ENCODE measurements at places on chromosomes 16 and 17.

DNA sequence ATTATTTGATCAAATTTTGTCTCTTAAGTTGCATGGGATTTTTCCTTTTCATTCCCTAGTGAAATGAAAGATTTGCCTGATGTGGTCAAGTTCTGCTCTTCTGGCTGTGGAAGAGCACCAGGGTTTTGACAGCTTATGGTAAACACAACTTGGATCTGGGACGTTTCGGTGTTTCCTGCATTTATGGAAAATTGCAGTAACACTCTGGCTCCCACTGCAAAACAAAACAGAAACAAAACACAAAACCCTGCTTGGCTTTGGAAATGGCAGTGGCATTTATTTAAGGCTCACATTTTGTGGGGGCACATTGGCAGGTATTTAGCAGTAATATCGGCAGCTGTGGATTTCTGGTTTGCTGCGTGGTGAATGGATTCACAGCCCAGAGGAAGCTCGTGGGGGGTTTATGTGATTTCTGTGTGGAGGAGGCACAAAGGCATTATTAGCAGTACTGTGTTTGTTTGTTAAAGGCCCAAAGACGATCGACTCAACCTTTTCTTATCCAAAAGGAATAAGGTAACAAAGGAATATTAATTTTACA lies 377.8 kb downstream of the SNX29 start:
- no peak for DNase-seq

DNA sequence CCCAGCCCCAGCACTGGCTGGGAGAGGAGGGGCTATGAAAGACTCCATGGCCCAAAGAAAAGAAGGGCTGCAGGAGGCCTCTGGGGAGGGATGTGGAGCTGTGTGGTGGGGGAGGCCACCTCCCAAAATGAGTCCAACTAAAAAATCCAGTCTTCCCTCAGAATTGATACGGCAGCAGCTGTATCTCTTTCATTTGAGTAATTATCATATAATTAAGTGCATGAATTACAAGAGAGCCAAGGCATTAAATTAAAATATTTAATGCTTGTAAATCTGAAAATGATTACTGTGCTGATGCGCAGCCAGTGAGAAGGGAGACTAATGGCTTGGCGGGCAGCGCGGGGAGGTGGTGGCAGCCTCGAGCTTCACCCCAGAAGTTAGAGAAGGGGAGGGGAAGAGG lies 192.8 kb downstream of the C16orf78 start:
- no peak for DNase-seq

DNA sequence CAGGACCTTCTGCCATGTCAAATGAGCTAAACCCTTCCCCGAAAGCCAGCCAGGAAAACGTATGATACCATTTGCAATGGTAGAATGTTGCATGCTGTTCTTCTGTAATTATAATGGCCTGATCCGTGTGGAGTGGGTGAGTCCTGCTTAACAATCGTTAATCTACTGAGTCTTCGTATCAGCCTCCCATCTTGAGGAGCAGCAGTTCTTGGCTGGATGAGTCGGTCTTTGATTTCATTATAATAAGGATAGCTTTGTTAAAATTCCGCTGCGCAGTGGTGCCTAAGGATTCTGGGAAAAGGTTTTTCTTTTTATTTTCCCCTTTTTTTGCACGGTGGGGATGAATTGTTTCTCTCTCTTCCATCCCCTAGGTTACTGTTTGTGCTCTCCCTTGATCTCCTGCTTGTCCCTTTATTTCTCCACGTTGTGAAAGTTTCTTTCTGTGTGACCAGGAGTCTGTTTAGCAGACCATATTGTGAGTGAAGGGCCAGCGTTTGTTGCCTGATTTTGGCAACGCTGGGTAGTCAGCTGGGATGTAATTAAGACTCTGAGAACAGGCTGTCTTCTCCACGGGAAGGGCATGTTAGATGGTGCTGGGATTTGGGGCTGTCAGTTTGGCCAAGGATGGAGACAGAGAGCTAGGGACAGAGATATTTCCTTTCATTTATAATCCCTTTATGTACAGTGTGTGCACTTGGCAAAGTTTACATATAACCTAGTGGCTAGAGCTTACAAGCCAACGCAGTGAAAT lies 263.0 kb downstream of the FTO start:
- no peak for DNase-seq

DNA sequence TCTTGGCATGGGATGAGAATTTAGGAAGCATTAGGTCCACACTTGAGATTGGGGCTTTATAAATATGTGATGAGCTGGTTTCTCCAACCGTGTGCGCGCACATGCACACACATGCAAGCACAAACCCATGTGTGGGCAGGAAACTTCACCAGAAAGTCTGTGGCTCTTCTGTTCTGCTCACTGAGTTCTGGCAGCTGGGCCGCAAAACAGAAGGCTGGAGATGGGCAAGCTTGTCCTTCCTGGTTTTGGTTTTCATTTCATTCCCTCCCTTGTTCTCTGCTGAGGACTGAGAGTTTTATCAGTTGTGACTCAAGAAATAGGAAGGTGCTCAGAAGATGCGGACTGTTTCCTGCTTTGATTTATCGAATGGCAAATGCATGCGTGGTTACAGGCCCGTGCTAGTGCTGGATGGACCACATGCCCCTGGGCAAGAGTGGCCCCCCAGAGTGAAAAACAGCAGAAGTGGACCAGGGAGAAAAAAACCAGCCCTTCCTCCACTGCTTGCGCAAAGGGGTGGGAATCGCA lies 14.1 kb downstream of the MAP3K14 start:
- DNase-seq: no peak

DNA sequence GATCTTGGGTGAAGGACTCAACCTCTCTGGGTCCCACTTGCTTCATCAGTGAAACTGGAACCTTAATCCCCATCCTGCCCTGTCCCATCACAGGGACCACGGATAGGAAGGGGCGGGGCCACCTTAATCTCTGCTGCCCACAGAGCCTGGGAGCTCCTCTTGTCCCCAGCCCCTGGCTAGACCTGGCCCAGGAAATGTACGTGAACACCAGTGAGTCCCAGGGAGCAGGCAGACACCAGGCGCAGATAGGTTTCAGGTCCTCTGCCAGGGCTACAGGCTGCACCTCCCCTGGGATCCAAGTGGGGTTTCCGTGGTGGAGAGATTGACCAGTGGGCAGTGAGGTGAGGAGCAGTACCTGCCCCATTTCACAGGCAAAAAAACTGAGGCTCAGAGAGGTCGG lies 21.0 kb downstream of the RAB11FIP4 start:
- no peak for DNase-seq

DNA sequence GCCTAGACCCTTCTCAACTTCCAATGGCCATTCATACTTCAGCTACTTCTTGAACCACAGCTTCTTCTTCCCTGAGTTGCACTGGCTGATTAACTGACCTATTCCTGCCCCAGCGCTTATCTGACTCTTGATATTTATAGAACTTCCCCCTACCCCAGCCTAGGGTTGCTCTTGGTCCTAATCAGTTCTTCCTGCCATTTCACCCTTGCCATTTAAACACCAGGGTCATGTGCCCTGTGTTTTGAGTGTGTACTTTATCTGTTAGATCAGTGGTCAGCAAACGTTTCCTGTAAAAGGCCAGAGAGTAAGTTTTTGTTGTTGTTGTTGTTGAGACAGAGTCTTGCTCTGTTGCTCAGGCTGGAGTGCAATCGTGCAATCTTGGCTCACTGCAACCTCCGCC lies 82.4 kb upstream of the COX10 start:
- DNase-seq: no peak

GRCh38 chr16:28277537-28278388 lies 14.6 kb upstream of the SBK1 start:
- DNase-seq: peak; percentile 73

DNA sequence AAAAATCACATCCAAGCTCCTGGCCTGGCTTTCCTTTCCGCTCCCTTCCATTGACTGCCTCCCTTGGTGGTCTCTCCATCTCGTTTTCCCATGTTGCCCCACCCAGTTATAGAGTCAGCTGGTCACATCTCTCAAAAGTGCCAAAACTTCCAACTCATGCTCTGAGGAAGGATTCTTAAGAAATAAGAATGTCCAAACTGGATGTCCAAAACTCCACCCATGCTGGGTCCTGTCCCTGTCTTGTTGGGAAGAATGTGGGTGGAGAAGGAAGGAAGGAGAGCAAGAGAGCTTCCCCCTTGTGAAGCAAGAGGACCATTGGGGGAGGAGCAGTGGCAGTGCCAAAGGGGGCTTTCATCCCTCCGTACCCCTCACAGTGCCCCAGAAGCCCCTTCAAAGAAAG lies 44.6 kb upstream of the MAP3K14 start:
- no peak for DNase-seq

All from kidney capillary endothelial cell (primary cell).